ENCODE measurements at places on chromosomes 2 and 18. TPM values are rescaled to one million over a fixed set of nuclear protein-coding genes. Genes with fewer than 3 reads are reported as not detected.

DNA sequence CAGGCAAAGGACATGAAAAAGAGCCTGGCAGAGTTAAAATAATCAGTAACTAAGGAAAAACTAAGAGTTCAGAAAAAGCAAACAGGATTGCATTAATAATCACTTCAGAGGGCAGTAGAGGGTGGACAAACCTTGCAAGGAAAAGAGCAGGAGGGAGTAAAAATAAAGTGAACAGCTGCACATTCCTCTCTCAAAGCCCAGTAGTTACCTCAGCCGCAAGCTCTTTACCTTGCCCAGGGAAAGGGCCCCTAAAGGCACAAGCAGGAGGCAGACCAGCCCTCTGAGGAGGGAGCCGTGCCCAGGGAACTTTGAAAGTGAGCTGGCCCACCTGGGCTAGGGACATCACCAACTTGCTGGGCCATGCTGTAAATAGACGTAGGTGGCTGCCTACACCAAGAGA is 196.9 kb downstream of the C1D start:
- no peak for DNase-seq

DNA sequence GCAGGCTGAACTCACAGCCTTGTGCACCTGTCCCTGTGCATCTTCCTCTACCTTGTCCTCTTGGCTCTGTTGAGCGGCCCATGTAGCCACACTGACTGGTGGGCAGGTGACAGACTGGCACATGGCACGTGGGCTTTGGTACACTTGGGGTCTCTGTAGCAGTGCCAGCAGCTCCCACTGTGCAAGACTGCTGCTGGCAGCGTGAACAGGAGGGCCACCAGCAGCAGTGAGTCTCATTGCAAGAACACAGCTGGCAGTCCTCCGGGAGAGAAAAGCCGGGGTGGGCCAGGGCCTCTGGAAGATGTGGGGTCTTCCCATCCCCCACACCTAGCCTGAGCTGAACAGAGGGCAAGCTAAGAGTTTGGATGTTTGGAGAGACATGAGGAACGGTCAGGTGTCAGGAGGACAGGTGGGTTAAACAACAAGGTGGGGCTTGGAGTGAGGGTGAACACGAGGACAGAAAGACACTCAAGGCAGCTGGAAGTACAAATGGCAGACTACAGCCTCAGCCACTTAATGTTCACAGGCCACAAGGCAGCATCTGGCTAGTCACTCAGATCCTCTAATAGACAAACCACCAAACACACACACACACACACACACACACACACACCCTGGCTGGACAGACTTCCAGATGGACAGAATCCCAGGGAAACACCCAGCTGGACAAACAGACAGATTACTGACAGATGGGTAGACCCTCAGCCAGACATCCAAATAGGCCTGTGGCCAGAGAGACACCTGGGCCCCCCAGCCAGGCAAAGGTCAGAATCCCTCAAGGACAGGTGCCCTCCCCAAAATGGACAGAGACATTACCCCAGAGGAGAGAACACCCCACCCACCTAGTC is 2.3 kb upstream of the PTPN18 start:
- DNase-seq: no peak

GRCh38 chr2:191638802-191639172 is 39.1 kb upstream of the NABP1 start:
- no peak for DNase-seq

GRCh38 chr2:6794448-6794847 is 71.3 kb downstream of the CMPK2 start:
- no peak for DNase-seq

HTR2B gene
- 0.14 TPM for total RNA-seq

GRCh38 chr2:230871361-230872150 is 6.8 kb downstream of the ITM2C start:
- DNase-seq: no peak

DNA sequence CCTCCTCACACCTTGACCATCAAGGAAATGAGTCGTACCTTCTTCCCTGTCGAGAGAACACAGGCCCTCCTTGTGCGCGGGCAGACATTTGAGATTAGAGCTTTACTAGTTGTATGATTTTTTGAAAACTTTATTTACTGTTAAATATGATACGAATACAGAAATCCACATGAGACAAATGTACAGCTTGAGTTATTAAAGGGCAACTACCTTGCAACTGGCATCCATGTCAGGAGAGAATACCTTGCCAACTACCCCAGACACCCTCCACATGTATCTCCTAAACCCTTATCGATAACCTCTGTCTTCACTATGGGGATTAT is 28.3 kb downstream of the KLHL23 start:
- no peak for DNase-seq

DNA sequence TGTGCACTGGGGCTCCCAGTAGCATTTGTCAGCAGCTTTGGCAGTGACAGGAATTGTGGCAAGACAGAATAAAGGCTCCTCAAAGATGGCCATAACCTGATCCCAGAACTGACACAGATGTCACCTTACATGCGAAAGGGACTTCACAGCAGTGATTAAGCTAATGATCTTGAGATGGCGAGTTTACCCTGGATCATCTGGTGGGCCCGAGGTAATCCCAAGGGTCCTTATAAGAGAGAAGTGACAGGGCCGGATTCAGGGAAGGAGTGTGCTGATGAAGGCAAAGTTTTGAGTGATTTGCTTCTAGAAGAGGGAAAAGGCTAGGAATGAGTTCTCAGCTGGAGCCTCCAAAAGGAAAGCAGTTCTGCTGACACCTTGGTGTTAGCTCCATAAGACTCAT is 333.9 kb downstream of the LPIN1 start:
- no peak for DNase-seq

All from CD4-positive, alpha-beta T cell (primary cell).